ENCODE measurements at places on chromosomes 16 and 17. TPM values are rescaled to one million over a fixed set of nuclear protein-coding genes. Genes with fewer than 3 reads are reported as not detected.
A peak's percentile ranks its signal among the peaks of the same experiment; 100 is the strongest.

HOXB8 gene
- total RNA-seq = not detected

DNA sequence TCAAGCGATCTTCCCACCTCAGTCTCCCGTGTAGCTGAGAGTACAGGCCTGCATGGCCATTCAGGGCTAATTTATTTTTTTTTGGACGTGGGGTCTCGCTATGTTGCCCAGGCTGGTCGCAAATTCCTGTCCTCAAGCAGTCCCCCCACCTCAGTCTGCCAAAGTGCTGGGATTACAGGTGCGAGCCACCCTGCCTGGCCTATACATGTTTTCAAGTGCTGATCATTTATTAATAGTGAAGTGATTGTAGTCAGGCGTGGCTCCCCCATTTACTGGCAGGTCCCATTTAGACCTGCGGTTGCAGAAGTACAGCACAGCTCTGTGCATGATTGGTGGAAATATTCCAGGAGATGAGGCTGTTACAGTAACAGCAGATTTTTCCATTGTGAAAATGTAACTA, 8.4 kb downstream of the FOXK2 start:
- H3K27ac ChIP-seq = peak overlapping the region; percentile 47
- DNase-seq = no peak
- peaks cover 17% of the 10 kb centered on the region for H3K36me3 ChIP-seq
- H3K4me1 ChIP-seq = peaks cover 56% of the 10 kb centered on the region
- no peak overlapping the region for H3K4me3 ChIP-seq

- no peak overlapping the region for H3K4me3 ChIP-seq
- no peaks in the 10 kb centered on the region for H3K27me3 ChIP-seq
- no peak for DNase-seq
- no peaks in the 10 kb centered on the region for H3K4me1 ChIP-seq
- no peak overlapping the region for H3K27ac ChIP-seq
Observed at GRCh38 chr17:17570140-17570797, 21.2 kb downstream of the PEMT start.

GRCh38 chr17:18190628-18191235, 7.1 kb downstream of the ALKBH5 start:
- no peak overlapping the region for H3K4me3 ChIP-seq
- H3K27ac ChIP-seq = no peak overlapping the region
- H3K4me1 ChIP-seq = peaks cover 75% of the 10 kb centered on the region

RBFOX1 gene
- not detected for total RNA-seq

- no peak for DNase-seq
- peaks cover 6% of the 10 kb centered on the region for H3K27me3 ChIP-seq
- peak overlapping the region; percentile 100 for H3K4me3 ChIP-seq
- peak overlapping the region; percentile 100 for H3K27ac ChIP-seq
- H3K36me3 ChIP-seq = peaks cover 66% of the 10 kb centered on the region
Observed at GRCh38 chr17:74206332-74206818, 2.9 kb downstream of the RPL38 start.

IL17C gene
- total RNA-seq = 0.18 TPM

CES4A gene
- 15.7 TPM for total RNA-seq

SEZ6L2 gene
- 0.42 TPM for total RNA-seq

PLD6 gene
- 8.3 TPM for total RNA-seq

GRCh38 chr17:9859781-9860180, 34.1 kb downstream of the GLP2R start:
- peaks cover 2% of the 10 kb centered on the region for H3K27me3 ChIP-seq
- H3K4me1 ChIP-seq = no peaks in the 10 kb centered on the region
- no peak overlapping the region for H3K27ac ChIP-seq
- no peak for DNase-seq
- no peaks in the 10 kb centered on the region for H3K36me3 ChIP-seq
- no peak overlapping the region for H3K4me3 ChIP-seq

DNA sequence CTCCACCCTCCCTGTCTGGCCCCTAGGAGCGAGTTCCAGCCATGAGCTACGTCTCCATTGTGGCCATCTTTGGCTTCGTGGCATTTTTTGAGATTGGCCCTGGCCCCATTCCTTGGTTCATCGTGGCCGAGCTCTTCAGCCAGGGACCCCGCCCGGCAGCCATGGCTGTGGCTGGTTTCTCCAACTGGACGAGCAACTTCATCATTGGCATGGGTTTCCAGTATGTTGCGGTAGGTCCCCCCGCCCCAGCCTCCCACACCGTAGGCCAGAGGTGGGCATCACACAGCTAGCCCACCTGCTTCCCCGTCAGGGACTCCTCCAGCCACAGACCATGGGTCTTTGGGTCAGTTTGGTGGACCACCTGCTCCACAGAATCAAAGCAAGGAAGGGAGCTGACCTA, 4.2 kb downstream of the SLC2A4 start:
- no peak overlapping the region for H3K4me3 ChIP-seq
- H3K36me3 ChIP-seq = no peaks in the 10 kb centered on the region
- H3K27ac ChIP-seq = no peak overlapping the region

DNA sequence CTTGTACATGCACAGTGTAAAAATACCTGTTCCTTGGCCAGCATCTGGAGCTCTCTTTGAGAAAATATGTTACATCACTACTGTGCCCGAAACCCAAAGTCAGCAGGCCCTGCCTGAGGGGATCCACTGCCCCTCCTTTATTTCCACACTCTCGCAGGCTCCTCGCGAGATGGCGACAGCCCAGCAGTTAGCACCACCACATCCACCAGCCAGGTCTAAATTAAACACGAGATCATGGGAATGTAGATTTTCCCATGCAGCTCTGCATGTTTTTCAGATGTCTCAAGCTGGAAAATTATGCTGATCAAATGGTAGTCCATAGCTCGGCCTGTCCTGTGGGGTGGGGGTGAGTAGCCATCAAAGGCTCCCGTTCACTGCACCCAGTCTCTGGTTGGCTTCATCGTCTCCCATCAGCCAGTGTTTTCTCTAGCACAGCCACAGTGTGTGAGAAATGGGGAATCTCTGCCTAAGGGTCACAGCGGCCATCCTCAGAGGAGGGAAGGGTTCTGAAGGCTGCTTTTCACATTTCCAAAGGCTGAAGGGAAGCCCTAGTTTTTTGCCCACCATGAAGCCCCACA, 34.7 kb downstream of the EPN2 start:
- peaks cover 6% of the 10 kb centered on the region for H3K27me3 ChIP-seq
- no peak overlapping the region for H3K27ac ChIP-seq
- no peaks in the 10 kb centered on the region for H3K36me3 ChIP-seq
- no peak overlapping the region for H3K4me3 ChIP-seq
- peaks cover 6% of the 10 kb centered on the region for H3K4me1 ChIP-seq

PRKCB gene
- total RNA-seq = 57.5 TPM

- DNase-seq = no peak
- no peak overlapping the region for H3K27ac ChIP-seq
- no peaks in the 10 kb centered on the region for H3K4me1 ChIP-seq
- no peak overlapping the region for H3K4me3 ChIP-seq
Observed at GRCh38 chr17:56172517-56172982, 19.3 kb downstream of the ANKFN1 start.

- H3K27ac ChIP-seq = no peak overlapping the region
- no peaks in the 10 kb centered on the region for H3K36me3 ChIP-seq
- H3K4me1 ChIP-seq = peaks cover 5% of the 10 kb centered on the region
- DNase-seq = no peak
Observed at GRCh38 chr17:63029541-63029940, 63.5 kb downstream of the TANC2 start.

CFAP119 gene
- total RNA-seq = 3.1 TPM

MYO19 gene
- 110 TPM for total RNA-seq

GRCh38 chr16:75105306-75106061, 11.1 kb downstream of the LDHD start:
- peaks cover 33% of the 10 kb centered on the region for H3K36me3 ChIP-seq
- H3K27me3 ChIP-seq = no peaks in the 10 kb centered on the region

DNA sequence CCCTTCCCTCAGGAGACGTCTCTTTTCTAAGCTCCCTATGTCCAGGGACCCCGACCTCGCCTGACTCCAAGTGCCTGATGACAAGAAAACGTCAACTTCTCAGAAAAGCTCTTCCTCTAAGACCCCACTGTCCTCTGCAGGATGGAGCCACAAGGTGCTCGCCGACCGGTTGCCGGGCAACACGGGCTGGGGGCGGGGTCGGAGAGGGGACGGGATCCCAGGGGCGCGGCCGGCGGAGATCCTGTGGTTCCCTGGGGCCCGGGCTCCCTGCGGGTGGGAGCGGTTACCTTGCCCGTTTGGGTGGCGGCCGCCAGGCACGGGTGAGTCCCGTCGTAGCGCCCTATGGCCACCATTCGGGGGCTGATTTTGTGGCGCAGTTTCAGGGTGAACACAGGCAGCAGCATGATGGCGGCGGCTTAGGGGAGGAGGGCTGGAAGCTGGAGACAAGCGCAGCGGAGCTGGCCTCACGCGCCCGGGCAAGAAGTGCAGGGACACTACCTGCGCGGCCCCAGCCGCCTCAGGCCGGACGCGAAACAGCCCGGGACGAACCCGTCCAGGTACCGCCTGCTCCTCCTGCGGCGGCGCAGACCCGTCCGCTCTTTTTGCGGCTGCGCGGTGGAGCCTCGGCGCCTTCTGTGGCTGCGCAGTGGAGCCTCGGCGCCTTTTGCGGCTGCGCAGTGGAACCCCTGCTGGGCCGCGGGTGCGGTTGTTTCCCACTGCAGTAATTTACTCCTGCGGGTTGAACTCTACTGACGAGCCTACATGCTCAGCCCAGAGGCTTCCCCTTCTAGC, at the start of gene BBS2:
Gene BBS2 (minus strand): TSS at position 566 of the 792 bp plus-strand sequence. CDS start 162 bp downstream, at position 404.
- peak; percentile 93 for DNase-seq
- no peaks in the 10 kb centered on the region for H3K36me3 ChIP-seq
- peak within 1 kb of the TSS; percentile 61 for H3K27ac ChIP-seq
- no peaks in the 10 kb centered on the region for H3K27me3 ChIP-seq

ZSCAN10 gene
- 0.11 TPM for total RNA-seq

ERN2 gene
- not detected for total RNA-seq

TPSAB1 gene
- total RNA-seq = not detected

ITGA2B gene
- total RNA-seq = 1.6 TPM

DNA sequence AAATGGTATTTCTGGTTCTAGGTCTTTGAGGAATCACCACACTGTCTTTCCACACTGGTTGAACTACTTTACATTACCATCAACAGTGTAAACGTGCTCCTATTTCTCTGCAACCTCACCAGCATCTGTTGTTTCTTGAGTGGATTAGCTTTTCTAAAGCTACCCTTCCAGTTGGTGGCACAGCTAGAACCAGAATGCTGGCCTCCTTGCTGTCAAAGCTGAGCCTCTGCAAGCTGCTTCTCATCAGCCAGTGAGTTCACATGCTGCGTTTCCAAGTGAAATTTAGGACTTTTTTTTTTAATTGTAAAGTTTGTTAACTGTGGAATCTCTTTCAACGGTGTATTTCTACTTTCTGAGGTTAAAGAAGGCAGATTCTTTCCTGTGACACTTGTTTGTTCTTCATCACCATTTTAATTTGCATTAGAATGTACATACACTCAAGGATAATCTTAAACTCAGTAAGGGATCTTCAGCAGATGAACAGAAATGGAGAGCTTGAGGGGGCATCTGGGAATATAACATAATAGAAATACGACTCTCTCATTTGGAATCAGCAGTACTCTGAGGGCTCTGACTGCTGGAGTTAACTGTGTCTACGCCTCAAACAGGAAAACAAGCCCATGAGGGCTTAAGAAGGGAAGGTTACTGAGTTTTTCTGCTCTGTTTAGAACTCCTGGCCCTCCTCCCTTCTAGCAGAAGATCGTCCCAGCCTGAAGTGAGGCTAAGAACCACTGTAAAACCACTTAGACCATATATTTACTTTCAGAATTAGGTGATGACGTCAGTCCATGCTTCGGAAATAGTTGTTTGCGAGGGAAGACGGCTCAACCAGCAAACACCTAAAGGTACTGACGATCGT, 148.4 kb upstream of the FAM20A start:
- no peak overlapping the region for H3K27ac ChIP-seq
- no peaks in the 10 kb centered on the region for H3K4me1 ChIP-seq
- peaks cover 6% of the 10 kb centered on the region for H3K27me3 ChIP-seq

- H3K4me1 ChIP-seq = no peaks in the 10 kb centered on the region
- no peak overlapping the region for H3K4me3 ChIP-seq
- no peak for DNase-seq
- no peak overlapping the region for H3K27ac ChIP-seq
Observed at GRCh38 chr16:55403464-55403863, 75.5 kb upstream of the MMP2 start.
